ENCODE measurements at places on chromosomes 3 and 15. TPM values are rescaled to one million over a fixed set of nuclear protein-coding genes. Genes with fewer than 3 reads are reported as not detected.

CORO2B gene
- not detected for total RNA-seq

PPM1M gene
- 2.9 TPM for total RNA-seq

ANAPC13 gene
- 49.2 TPM for total RNA-seq

LRRC2 gene
- total RNA-seq, result not detected

ULK4 gene
- 30.4 TPM for total RNA-seq

CAPN3 gene
- 659 TPM for total RNA-seq

NEK4 gene
- 32.7 TPM for total RNA-seq

SAXO2 gene
- total RNA-seq, result 0.43 TPM

PEX11A gene
- total RNA-seq, result 11.9 TPM

APBA2 gene
- 24.6 TPM for total RNA-seq

Measured in SK-MEL-5 (cell line).